ENCODE measurements at places on chromosomes 12 and 14.

- no peak for DNase-seq
Observed at GRCh38 chr12:46787496-46788055, 38.2 kb downstream of the SLC38A4 start.

DNA sequence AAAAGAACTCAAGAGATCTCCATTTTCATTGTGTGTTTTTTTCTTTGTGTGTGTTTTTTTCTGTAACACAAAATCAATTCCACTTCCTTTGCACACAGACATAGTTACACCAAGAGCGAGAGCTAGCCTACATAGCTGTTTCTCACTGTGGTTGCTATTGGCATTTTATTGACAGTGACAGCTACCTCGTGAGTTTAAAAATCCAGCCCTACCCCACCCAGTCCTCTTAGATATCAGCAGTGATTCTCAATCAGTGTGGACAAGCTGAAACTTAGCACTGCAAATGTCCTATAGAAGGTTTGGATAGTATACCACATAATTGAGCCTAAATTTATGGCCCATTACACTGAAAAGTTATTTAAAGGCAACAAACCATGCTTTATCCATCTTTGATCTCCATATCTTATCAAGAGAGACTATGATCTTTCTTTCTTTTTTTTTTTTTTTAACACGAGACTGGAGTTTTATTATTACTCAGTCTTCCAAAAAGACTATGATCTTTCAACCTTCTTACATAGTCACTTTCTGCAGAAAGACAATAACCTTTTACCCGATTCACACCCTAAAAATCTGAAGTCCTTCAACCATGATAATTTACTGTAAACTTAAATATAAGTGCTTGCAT lies 46.8 kb downstream of the ATP2B1 start:
- no peak for DNase-seq

DNA sequence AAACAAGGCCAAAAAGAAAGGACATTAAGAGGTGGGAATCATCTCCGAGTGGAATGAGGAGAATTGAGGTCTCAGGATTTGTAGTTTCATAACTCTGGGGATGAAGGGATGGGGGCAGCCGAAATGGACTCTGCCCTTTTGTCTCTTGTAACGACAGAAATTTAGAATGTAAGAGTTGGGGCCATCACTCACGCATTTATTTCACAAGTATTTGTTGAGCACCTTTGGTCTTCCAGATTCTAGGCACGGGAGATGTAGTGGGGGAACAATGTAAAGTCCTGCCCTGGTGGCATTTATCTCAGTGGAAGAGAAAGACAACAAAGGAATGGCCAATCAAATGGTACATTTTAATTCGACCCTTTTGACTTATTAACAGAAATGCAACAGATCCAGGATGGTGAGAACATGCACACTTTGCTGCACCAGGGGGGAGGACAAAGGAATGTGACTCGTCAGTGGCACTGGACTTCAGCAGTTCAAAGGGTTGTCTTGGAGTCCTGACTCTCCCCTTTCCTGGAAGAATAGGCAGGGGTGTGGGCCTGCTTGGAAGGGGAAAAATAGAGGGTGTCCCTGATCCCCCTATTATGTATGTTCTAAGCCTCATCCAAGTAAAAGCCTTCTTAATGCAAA lies 102.0 kb downstream of the TMEM30B start:
- no peak for DNase-seq

DNA sequence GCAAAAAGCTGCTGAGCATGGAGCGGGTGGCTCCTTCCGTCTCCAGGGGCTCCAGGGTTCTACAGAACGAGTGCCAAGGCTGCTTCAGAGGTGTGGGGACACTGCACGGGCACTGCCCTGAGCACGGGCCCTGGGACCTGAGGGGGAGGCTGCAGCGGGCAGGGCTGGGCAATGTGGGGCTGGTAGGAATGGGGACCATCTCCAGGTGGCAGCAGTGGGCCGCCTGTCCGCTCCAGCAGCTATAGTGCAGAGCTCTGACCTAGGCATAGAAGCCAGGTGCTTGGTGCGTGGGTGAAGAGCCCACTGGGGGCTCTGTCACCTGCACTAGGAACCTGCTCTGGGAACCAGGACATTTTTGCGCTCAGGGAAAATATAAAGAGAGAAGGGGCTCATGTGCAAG lies 22.3 kb downstream of the HDAC7 start:
- no peak for DNase-seq

DNA sequence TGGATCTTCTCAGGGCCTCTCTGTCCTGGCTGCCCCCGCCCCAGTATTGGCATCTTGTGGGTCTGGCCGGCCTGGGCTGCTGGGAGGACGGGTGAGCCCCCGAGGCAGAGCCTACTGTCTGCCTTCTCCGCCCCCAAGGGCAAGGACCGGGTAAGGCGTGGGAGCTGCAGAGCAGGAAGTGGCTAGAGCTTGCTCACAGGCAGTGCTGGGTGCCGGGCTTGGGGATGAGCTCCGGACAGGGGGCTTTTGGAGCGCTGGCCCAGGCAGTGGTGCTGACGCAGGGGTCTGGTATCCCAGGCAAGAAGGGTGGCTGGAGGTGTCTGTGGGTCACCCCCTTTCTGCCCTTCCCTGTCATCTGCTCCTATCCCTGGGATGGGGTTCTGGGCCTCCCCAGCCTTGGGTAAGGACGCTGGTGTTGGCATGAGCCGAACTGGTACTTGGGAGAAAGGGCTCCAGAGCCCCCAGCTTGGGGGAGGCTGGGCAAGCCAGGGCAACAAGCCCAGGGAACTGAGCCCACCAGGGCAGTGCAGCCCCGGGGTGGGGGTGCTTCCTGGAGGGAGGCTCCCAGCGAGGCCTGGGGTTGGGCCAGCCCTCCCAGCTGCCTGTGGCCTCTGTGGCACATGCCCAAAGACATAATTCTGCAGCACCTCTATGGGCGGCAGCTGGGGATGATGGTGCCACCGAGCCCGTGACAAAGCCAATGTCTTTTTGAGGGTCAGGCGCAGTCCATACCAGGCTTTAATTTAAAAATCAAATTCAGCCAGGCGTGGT lies 126.3 kb downstream of the KIF26A start:
- no peak for DNase-seq

GRCh38 chr12:85720308-85721033 lies 115.7 kb downstream of the RASSF9 start:
- no peak for DNase-seq

- no peak for DNase-seq
Observed at GRCh38 chr14:91383439-91383838, 34.2 kb downstream of the CCDC88C start.

DNA sequence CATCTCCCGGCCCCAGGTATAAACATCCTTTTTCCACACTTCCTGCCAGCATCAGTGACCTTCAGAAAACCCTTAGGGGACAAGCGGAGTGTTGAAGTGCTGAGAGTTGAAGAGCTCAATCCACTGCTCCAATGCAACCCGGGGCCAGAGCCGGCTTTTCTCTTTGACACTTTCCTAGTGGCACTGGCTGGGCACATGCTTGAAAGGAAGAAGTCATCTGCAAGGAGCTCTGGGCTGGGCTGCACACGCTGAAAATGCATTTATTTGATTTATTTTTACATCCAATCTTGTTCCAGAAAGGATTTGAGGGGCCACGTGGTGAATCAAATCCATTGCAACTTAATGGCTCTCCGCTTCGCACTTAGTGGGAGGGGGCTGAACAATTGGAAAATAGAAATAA lies 229.0 kb upstream of the DIO3 start:
- DNase-seq, result no peak

DNA sequence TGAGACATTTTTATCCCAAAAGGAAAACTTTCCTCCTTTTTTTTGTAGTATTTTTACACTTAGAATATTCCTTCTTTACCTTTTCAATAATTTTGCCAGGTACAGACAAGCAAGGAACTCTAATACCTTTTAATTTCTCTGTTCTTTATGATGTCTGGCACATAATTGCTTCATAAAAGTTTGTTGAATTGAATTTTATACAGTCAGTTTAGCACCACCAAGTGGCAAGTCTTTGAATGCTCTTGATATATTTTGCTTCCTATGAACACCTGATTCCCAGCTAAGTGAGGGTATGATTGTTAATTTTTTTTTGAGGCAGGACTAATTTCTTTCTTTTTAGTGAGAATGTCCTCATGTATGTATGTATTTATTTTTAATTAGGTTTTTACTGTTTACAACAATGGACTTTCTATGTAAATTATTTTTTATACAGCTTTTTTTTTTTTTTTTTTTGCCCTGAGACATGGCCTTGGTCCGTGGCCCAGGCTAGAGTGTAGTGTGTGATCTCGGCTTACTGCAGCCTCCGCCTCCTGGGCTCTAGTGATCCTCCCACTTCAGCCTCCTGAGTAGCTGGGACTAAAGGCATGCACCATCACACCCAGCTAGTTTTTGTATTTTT lies 6.9 kb downstream of the TBC1D15 start:
- DNase-seq, result peak; percentile 5

GRCh38 chr12:39588348-39588747 lies 31.3 kb downstream of the ABCD2 start:
- no peak for DNase-seq

DNA sequence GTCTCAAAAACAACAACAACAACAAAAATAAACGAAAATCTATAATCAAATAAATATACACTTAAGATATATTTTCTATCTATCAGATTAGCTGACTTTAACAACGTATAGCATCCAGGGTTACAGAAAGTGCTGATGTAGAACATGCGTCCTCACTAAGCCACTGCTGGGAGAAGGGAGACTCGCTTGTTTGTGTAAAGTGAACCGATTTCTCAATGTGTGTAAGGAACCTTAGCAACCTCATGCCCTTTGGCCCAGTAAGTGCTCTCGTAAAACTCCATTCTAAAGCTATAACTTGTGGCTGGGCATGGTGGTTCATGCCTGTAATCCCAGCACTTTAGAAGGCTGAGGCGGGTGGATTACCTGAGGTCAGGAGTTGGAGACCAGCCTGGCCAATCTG lies 23.8 kb downstream of the NFKBIA start:
- DNase-seq, result no peak

GRCh38 chr14:95320078-95320895 lies 579 bp upstream of the CLMN start:
- DNase-seq, result no peak

DNA sequence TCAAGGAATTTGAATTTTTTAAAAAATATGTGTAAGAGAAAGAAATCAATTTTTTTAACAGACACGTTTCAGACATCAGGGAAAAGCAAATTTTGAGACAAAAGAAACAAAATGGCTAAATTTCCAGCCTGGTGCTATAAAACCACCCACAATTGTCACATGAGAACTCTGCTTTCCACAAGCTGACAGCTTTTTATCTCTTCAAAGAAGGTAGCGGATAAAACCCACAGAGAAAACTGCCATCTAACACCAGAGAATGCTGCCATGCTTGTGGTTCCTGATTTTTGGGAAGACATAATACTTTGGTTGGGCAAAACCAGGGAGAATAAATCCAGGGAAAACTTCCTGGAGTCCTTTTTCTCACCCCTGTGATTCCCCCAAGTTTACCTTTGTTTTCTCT lies 10.3 kb upstream of the ITPR2 start:
- no peak for DNase-seq

DNA sequence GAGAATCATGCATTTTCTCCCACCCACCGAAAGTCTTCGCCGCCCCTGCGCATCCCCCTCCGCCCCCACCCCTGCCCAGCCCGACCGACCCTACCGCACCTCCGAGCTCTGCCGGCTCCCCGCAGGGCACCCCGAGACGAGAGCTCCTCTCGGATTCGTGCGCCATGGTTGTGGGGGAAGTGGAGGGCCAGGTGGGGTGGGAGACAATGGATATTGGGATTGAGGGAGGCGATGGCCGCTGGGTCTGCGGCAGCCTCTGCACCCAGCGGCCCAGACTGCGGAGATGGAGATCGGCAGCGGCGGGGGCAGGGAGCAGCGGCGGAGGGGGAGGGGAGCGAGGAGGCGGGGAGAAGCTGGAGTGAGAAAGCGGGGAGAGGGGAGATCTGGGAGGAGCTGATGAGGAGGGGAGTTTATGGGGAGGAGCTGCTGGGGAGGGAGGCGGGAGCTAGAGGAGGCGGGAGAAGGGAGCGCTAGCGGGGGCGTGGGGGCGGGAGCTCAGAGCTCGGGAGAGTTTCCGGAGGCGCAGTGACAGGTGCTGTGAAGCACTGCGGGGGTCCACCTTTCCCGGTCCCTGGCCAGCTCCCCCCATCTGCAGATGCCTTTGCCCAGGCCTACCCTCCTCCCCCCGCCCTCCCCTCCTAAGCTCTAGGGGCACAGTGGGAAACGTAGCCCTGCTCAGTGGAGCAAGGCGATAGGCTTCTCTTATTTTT lies at the start of gene SALL2:
TSS of gene SALL2 (minus strand) at position 385 of the 710 bp plus-strand sequence. CDS start at position 166, 219 bp downstream.
- DNase-seq, result peak; percentile 92

DNA sequence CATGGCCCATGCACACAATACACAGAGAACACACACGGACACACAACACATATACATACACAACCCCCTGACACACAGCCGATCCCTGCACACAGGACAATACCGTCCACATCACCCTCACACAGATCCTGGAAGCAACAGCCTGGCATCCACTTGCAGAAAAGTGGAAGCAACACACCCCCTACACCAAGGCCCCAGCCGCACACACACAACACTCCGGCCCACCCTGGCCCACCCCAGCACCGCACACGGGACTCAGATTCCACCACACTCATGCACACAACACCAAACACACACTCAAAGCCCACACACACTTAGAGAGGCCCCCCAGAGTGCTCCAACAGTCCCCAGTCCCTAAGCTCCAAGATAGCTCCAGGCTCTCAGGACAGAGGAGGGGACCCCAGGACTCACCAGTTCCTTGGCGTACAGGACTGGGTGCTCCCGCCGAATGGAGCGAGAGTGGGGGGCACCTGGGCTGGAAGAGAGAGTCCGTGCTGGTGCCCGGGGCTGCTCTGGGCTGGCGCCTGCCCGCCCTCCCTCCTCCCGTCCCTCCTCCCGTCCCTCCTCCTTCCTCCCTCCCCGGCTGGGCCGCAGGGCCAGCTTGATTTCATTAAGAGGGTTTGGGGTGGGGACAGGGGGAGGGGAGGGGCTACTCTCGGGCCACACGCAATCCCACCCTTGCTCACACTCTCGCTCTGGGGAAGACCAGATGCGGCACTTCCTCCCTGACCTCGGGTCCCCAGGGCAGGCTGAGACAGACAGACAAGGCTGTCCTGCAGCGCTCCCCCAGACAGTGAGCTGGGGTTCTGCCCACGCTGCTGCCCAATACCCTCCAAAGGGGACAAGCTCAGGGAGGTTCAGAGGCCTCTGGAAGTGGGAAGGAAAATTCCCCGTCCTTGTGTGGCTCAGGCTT lies at the start of gene TMEM119:
TSS of gene TMEM119 (minus strand) at position 526 of the 913 bp plus-strand sequence. CDS start 5,701 bp downstream, outside the sequence.
- DNase-seq, result no peak

- no peak for DNase-seq
Observed at GRCh38 chr12:66066929-66067523, 63.5 kb downstream of the LLPH start.

- no peak for DNase-seq
Observed at GRCh38 chr12:54654926-54655325, 6.8 kb upstream of the DCD start.

GRCh38 chr12:124296916-124297351 lies 2.0 kb downstream of the RFLNA start:
- DNase-seq, result no peak

GRCh38 chr14:89973234-89973823 lies 17.6 kb downstream of the TDP1 start:
- DNase-seq, result peak; percentile 86

DNA sequence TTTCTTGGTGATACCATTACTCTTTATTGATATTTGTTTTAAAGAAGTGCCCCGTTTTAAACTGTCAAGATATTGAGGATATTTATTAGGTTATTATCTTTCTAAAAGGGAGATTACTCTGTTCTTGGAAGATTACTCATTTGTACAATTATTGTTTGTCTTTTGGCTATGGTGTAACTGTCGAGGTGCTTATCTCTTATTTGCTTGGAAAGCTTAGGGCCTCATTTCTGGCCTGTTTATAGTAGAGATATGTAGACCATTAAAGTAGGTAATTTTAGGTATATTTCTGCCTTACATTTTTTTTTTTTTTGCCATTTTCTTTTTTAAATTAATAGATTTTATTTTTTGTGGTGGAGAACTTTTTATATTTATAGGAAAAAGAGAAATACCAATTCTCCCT lies 74.2 kb downstream of the KTN1 start:
- no peak for DNase-seq

- no peak for DNase-seq
Observed at GRCh38 chr14:20044243-20044642, 8.4 kb upstream of the OR4K13 start.
